ENCODE measurements at places on chromosomes 2 and 18. TPM values are rescaled to one million over a fixed set of nuclear protein-coding genes. Genes with fewer than 3 reads are reported as not detected.

INPP5D gene
- 117 TPM for total RNA-seq

POU3F3 gene
- total RNA-seq = not detected

SERPINB2 gene
- 1.7 TPM for total RNA-seq

DPP4 gene
- 38.5 TPM for total RNA-seq

SH3BP4 gene
- total RNA-seq = not detected

UCN gene
- total RNA-seq = 5.1 TPM

PROKR1 gene
- total RNA-seq = not detected

NFATC1 gene
- total RNA-seq = 69.6 TPM

IL18R1 gene
- 9.5 TPM for total RNA-seq

PTPRN gene
- not detected for total RNA-seq

IHH gene
- 0.17 TPM for total RNA-seq

FAM210A gene
- 10.2 TPM for total RNA-seq

KCNK3 gene
- not detected for total RNA-seq

IL37 gene
- total RNA-seq = not detected

SPTBN1 gene
- total RNA-seq = 121 TPM

FBXO48 gene
- total RNA-seq = 6.5 TPM

NAT8 gene
- not detected for total RNA-seq

ADD2 gene
- 1.1 TPM for total RNA-seq

FHOD3 gene
- not detected for total RNA-seq

CFAP65 gene
- not detected for total RNA-seq

SERPINB7 gene
- total RNA-seq = not detected

EHD3 gene
- total RNA-seq = 4.4 TPM

RPL31 gene
- total RNA-seq = 2,455 TPM

UGT1A9 gene
- not detected for total RNA-seq

DSG4 gene
- not detected for total RNA-seq

TUBA3E gene
- total RNA-seq = not detected

UPP2 gene
- total RNA-seq = not detected

MERTK gene
- total RNA-seq = 0.67 TPM

KANSL3 gene
- 69.7 TPM for total RNA-seq

MOCOS gene
- 0.12 TPM for total RNA-seq

KLHL41 gene
- 0.81 TPM for total RNA-seq

LOXHD1 gene
- not detected for total RNA-seq

EGR4 gene
- total RNA-seq = not detected

MYO7B gene
- total RNA-seq = not detected

PXDN gene
- total RNA-seq = not detected

ALLC gene
- total RNA-seq = not detected

LMAN2L gene
- total RNA-seq = 10.1 TPM

ST6GAL2 gene
- not detected for total RNA-seq

MAL gene
- total RNA-seq = 113 TPM

CNGA3 gene
- total RNA-seq = not detected

C2orf15 gene
- total RNA-seq = 2.3 TPM

Data from CD4-positive, alpha-beta memory T cell (primary cell).